Right ventricle myocardium inferior (tissue), 1 donor: ENCODE measurements at places on chromosomes 5 and 9. TPM values are rescaled to one million over a fixed set of nuclear protein-coding genes. Genes with fewer than 3 reads are reported as not detected.

GRCh38 chr9:120383611-120383998, 196.4 kb downstream of the CDK5RAP2 start:
- DNase-seq: no peak

- DNase-seq: no peak
Observed at GRCh38 chr5:76604838-76605237, 18.4 kb downstream of the F2RL2 start.

- no peak for DNase-seq
Observed at GRCh38 chr5:149611326-149611725, 30.0 kb downstream of the ARHGEF37 start.

DNA sequence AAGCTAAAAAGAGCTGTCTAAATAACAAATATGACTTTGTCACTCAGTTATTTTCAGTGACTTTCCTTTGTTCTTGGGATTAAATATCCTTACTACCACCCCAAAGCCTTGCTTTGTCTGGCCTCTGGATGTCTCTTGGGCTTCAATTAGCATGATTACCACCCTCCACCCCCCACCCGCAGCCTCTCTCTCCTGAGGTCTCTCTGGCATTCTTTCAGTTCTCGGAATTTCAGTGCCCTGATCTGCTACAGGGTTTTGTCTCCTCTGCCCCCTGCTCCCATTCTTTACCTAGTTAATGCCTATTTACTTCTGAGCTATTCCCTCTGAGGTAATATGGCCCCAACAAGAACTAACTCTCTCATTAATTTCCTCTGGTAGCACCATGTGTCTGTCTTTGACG, 376.4 kb downstream of the DEPDC1B start:
- DNase-seq: no peak

GRCh38 chr9:32292611-32293010, 91.8 kb upstream of the ACO1 start:
- DNase-seq: no peak

Gene NEURL1B
- total RNA-seq: 37.1 TPM

Gene MLANA
- not detected for total RNA-seq
